Posterior cingulate gyrus (tissue), 11 donors: ENCODE measurements at places on chromosomes 12 and 14.
A peak's percentile ranks its signal among the peaks of the same experiment; 100 is the strongest.

GRCh38 chr12:81077686-81078441 lies at the start of gene ACSS3:
ACSS3 (plus strand) TSS chr12:81078079; CDS start chr12:81078121, 42 bp downstream.
- peak; percentile 85 for DNase-seq

GRCh38 chr12:110223777-110224378 lies 57.2 kb upstream of the ATP2A2 start:
- DNase-seq, result no peak

DNA sequence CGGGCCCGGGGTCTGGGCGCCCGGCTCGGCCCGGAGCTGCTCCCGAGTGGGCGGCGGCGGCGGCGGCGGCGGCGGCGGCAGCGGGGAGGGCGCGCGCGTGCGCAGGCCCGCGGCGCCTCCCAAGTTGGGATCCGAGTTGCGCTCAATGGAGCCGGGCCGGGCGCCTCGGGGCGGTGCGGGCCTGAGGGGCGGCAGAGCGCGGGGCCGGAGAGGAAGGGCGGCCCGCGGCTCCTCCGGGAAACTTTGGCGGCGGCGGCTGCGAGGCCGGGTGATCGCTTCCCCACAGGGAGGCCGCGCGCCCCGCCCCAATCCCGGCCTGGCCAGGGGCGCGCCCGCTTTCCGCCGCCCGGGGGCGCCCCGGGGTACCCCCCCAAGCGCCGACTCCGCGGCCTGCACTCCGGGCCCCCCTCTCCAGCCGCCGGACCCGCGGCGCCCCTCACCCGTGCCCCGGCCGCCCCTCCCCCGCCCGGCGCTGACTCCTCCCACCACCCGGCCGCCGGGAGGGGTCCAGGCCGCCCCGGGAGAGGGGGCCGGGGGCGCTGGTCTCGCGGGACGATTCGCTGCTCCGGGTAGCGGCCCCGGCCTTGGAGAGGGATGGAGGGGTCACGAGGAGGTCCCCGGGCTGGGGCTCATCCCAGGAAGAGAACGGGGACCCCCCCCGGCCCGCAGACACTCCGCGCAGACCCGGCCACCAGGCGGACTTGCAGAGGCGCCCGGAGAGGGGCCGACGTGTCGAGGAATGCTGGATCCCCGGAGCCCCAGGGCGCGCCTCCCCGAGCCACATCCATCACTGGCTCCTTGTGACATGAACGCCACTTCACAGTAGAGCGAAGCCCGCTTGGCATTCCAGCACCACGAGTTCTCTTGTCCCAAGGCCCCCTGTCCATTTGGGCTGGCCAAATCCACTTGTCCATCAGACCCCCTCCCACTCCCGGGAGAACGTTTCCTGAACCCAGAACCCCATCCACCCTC lies at the start of gene RILPL1:
Gene RILPL1, minus strand, starts transcription at position 48 of the 972 bp plus-strand sequence. CDS start 237 bp downstream, outside the sequence.
- DNase-seq, result peak; percentile 93

DNA sequence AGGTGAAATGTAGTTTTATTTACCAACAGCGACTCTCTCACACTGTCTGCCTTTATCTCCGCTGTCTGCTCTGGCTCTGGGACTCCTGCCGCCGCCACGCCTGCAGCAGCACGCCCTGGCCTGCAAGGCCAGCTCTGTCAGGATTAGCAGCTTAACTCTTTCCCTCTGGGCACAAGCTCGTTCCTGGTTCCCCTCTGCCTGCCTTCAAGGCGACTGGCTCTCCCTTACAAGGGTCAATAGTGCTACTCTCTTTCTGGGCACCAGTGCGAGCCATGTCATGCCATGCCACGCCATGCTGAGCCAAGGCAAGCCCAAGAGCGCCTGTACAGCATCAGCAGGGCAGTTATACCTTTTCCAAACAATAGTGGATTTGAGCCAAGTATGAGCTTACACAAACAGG lies 3.6 kb upstream of the CLEC2B start:
- no peak for DNase-seq

- DNase-seq, result no peak
Observed at GRCh38 chr12:31773867-31774266, 45.0 kb upstream of the AMN1 start.

DNA sequence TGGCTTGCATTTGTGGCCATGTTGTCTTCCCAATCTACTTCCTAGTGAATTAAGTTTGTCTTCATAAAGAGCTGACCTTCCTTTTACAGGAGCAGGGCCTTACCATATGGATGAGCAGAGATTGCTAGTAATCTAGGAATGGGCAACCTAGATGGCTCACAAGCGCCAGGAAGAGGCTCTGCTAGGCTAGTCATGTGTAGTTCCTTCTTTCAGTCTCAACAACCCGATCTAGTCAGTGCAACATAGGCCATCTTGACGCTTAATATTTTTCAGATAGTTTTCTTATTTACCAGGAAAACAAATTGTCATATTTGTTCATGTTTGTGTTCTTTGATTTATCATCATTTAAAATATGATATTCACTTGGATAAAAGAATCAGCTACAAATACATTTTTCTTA lies 48.2 kb upstream of the TPH2 start:
- no peak for DNase-seq
